ENCODE measurements at places on chromosomes 16 and 17.

DNA sequence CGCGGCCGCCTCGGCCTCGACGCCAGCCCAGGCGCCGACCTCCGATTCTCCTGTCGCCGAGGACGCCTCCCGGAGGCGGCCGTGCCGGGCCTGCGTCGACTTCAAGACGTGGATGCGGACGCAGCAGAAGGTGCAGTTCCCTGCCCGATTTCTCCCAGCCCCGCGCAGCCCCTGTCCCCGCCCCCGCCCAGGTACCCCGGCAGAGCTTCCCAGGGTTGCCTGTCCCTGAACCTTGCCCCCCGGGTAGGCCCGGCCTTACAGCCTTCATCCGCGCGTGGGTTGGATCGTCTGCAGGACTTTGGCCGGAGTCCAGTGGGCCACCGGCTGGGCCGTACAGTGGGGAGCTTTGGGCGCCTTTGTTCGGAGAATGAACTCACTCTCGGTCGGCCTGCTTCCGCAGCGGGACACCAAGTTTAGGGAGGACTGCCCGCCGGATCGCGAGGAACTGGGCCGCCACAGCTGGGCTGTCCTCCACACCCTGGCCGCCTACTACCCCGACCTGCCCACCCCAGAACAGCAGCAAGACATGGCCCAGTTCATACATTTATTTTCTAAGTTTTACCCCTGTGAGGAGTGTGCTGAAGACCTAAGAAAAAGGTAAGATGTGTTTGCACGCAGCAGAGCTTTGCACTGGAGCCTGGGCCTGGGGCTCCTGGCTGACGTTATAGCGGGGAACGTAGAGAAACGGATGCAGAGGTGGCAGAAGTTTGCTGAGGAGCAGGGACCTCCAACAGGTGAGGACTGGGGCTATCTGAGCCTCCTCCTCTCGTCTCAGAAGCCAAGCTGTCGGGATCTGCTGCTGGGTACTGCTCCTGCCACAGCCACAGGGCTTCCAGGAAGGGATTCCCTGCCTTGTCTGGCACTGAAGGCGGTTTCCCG is 593 bp downstream of the GFER start:
- H3K27ac ChIP-seq: peak overlapping the region; percentile 30
- H3K4me1 ChIP-seq: peaks cover 8% of the 10 kb centered on the region
- DNase-seq: peak; percentile 13
- H3K4me3 ChIP-seq: peak overlapping the region; percentile 76

GRCh38 chr16:50323335-50324011 is 45.3 kb downstream of the BRD7 start:
- peaks cover 29% of the 10 kb centered on the region for H3K36me3 ChIP-seq
- no peaks in the 10 kb centered on the region for H3K27me3 ChIP-seq
- no peaks in the 10 kb centered on the region for H3K4me1 ChIP-seq
- DNase-seq: peak; percentile 56

GRCh38 chr17:69672924-69673323 is 258.4 kb downstream of the MAP2K6 start:
- DNase-seq: peak; percentile 87
- no peak overlapping the region for H3K27ac ChIP-seq
- H3K27me3 ChIP-seq: no peaks in the 10 kb centered on the region
- H3K4me3 ChIP-seq: no peak overlapping the region
- no peaks in the 10 kb centered on the region for H3K36me3 ChIP-seq
- H3K4me1 ChIP-seq: peaks cover 2% of the 10 kb centered on the region

DNA sequence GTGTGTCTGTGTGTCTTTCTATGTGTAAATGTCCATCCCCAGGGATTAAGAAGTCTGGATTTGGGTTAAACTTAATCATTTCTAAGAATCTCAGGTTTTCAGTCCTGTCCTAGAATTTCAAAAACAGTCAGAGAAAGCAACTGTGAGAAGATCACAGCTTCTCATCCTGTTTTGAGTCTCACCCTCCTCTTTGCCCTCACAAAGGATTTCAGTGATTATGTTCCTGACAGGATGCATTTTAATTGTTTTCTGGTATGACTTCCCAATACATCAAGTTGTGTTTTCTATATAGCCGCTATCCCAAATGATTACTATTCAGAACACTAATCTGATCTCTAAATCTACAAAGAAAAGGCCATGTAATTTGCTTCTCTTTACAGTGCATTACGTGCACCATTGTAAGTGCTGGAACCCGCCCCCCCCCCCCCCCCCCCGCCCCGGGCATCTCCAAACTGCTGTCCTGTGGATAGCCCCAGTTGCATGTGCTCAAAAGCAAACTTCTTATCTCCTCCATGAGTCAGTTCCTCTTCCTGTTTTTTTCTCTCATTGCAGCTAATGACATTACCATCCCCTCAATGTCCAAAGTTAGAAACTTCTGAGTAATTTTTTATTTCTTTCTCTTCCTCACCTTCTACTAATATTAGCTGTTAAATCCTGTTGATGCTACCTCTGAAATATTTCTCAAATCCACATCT is 73.9 kb downstream of the CDH13 start:
- DNase-seq: peak; percentile 78
- no peaks in the 10 kb centered on the region for H3K27me3 ChIP-seq
- H3K36me3 ChIP-seq: no peaks in the 10 kb centered on the region
- H3K4me3 ChIP-seq: no peak overlapping the region

DNA sequence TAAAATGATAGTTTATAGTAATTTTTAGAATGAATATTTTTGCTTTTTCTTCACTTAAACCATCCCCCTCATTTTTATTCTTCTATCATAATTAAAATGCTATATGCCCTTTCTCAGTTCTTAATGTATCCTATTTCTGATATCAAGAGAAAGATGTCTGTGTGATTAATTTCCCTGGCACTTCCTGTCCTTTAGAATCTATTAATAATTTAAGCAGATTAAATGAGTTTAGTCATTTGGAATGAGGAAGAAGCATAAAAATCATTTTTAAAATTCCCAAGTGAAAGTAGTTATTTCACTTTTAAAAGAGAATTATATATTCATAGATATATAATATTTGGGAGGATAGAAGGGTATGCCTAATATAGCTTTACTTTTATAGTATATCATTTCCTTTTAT is 27.8 kb upstream of the CDR2 start:
- no peaks in the 10 kb centered on the region for H3K36me3 ChIP-seq
- no peak overlapping the region for H3K4me3 ChIP-seq
- no peaks in the 10 kb centered on the region for H3K27me3 ChIP-seq

DNA sequence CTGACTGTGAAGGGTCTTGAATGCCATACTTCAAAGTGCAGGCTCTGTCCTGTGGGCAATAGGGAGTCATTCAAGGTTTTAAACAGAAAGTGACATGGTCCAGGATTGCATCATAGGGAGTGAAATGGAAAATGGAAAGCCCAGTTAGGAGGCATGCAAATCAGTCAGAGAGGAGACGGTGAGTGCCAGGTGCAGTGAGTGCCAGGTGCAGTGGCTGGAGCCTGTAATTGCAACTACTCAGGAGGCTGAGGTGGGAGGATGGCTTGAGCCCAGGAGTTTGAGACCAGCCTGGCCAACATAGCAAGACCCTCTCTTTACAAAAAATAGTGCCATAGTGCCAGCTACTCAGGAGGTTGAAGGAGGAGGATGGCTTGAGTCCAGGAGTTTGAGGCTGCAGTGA is 35.2 kb upstream of the SIAH1 start:
- no peaks in the 10 kb centered on the region for H3K27me3 ChIP-seq
- H3K27ac ChIP-seq: no peak overlapping the region
- H3K4me3 ChIP-seq: no peak overlapping the region
- DNase-seq: no peak
- no peaks in the 10 kb centered on the region for H3K36me3 ChIP-seq
- H3K4me1 ChIP-seq: peaks cover 2% of the 10 kb centered on the region

DNA sequence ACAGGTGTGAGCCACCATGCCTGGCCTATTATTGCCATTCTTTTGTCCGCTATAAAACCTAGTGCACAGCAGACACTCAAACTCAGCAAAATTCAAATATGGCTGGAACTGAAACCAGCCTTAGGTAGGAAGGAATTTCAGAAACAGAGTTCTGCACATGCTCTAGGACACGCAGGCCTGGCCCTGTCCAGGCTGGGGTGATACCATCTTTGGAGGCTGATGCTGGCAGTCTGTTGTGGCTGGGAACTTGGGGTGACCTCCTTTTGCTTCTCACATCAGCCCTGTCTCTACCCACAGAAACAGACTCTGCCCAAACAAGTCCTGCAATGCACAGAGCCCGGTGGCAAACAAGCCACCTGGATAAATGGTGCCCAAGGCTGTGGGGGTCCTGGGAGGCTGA is 12.6 kb upstream of the KIFC3 start:
- DNase-seq: no peak
- H3K4me3 ChIP-seq: no peak overlapping the region
- no peaks in the 10 kb centered on the region for H3K27me3 ChIP-seq
- no peaks in the 10 kb centered on the region for H3K36me3 ChIP-seq
- H3K4me1 ChIP-seq: peaks cover 17% of the 10 kb centered on the region

GRCh38 chr17:16480995-16481394 is 11.0 kb downstream of the LRRC75A start:
- no peak overlapping the region for H3K4me3 ChIP-seq
- H3K27me3 ChIP-seq: no peaks in the 10 kb centered on the region
- no peak overlapping the region for H3K27ac ChIP-seq
- peaks cover 12% of the 10 kb centered on the region for H3K4me1 ChIP-seq
- no peaks in the 10 kb centered on the region for H3K36me3 ChIP-seq

GRCh38 chr16:48052731-48053417 is 102.9 kb downstream of the ABCC12 start:
- H3K27ac ChIP-seq: no peak overlapping the region
- H3K27me3 ChIP-seq: peaks cover 11% of the 10 kb centered on the region
- no peak for DNase-seq
- no peaks in the 10 kb centered on the region for H3K36me3 ChIP-seq

DNA sequence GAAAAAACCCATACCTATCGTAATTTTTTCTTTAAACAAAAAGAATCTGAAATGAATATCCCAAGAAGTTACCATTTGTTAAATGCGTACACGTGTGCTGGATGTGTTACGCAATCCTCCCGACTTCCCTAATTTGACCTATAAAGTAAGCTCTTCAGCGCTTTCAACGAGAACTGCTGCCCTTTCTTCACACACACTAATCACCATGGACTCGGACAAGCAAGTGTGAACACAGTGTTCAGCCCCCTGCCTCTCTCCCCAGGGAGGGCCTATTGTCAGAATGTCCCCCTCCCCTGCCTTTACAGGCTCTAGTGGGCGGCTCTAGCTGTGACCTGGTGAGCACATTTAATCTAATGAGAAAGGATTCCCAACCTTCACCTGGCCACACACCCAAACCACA is 216.1 kb downstream of the CEP112 start:
- H3K27me3 ChIP-seq: no peaks in the 10 kb centered on the region
- no peak for DNase-seq
- H3K36me3 ChIP-seq: no peaks in the 10 kb centered on the region
- H3K4me3 ChIP-seq: no peak overlapping the region
- no peaks in the 10 kb centered on the region for H3K4me1 ChIP-seq

GRCh38 chr16:54911079-54911478 is 19.6 kb upstream of the IRX5 start:
- no peaks in the 10 kb centered on the region for H3K36me3 ChIP-seq
- H3K4me1 ChIP-seq: no peaks in the 10 kb centered on the region
- no peaks in the 10 kb centered on the region for H3K27me3 ChIP-seq
- H3K27ac ChIP-seq: no peak overlapping the region
- no peak for DNase-seq

GRCh38 chr16:938752-939151 is 32.0 kb downstream of the LMF1 start:
- no peak overlapping the region for H3K27ac ChIP-seq
- peaks cover 2% of the 10 kb centered on the region for H3K36me3 ChIP-seq
- no peak for DNase-seq
- H3K4me1 ChIP-seq: no peaks in the 10 kb centered on the region

- no peak overlapping the region for H3K27ac ChIP-seq
- H3K4me1 ChIP-seq: no peaks in the 10 kb centered on the region
- H3K4me3 ChIP-seq: no peak overlapping the region
- DNase-seq: no peak
- no peaks in the 10 kb centered on the region for H3K36me3 ChIP-seq
Observed at GRCh38 chr16:5706211-5706610, 608.6 kb upstream of the EEF2KMT start.

GRCh38 chr17:3513305-3514035 is 37.7 kb downstream of the ASPA start:
- no peak overlapping the region for H3K27ac ChIP-seq
- no peaks in the 10 kb centered on the region for H3K36me3 ChIP-seq
- no peaks in the 10 kb centered on the region for H3K4me1 ChIP-seq
- H3K27me3 ChIP-seq: no peaks in the 10 kb centered on the region

DNA sequence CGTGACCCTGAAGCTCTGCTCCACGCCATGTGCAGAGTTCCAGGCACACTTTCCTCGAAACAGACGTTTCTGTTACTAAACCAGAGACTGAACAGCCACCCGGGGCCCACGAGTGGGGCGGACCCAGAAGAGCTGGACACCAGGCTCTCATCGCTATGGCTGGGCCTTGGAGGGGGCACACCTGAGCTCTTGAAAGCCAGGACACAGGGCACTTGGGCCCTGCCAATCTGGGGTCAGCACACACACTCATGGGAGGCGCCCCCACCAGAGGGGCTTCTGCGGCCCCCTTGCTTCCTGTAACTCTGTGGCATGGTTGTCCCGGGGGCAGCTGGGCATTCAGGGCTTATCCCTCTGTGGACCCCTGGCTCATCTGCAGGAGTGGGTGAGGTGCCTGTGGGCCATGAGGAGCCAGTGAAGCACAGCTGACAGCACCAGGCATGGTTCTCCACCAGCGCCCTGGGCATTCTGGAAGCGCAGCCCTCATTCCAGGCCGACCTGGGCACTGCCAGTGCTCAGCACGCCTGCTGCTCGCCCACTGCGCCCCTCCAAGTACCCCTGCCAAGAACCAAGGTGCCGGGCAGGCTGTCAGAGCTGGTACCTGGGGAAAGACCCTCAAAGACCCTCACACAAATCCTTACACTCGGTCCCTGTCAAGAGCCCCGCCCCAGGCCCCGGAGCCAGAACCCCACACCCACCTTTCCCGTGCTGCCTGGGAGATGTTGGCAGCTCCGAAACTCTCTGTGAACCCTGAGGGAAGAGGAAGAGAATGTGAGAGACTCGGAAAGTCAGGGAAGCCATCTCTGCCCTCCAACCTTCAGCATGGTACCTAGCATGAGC is 61.1 kb downstream of the IL21R start:
- H3K4me1 ChIP-seq: peaks cover 4% of the 10 kb centered on the region
- no peaks in the 10 kb centered on the region for H3K27me3 ChIP-seq
- no peak overlapping the region for H3K4me3 ChIP-seq
- H3K27ac ChIP-seq: no peak overlapping the region

GRCh38 chr17:78337244-78338109 is 22.4 kb downstream of the SOCS3 start:
- H3K4me1 ChIP-seq: peaks cover 23% of the 10 kb centered on the region
- no peak overlapping the region for H3K4me3 ChIP-seq
- H3K27me3 ChIP-seq: no peaks in the 10 kb centered on the region
- peak overlapping the region; percentile 90 for H3K27ac ChIP-seq

- H3K27me3 ChIP-seq: no peaks in the 10 kb centered on the region
- no peak overlapping the region for H3K27ac ChIP-seq
- peaks cover 8% of the 10 kb centered on the region for H3K4me1 ChIP-seq
Observed at GRCh38 chr17:43341715-43342588, 56.8 kb upstream of the ARL4D start.

- H3K4me1 ChIP-seq: peaks cover 34% of the 10 kb centered on the region
- no peaks in the 10 kb centered on the region for H3K27me3 ChIP-seq
- no peaks in the 10 kb centered on the region for H3K36me3 ChIP-seq
- peak overlapping the region; percentile 10 for H3K4me3 ChIP-seq
- DNase-seq: peak; percentile 96
- peak overlapping the region; percentile 100 for H3K27ac ChIP-seq
Observed at GRCh38 chr17:45371414-45372324, 54.8 kb upstream of the MAP3K14 start.

- DNase-seq: peak; percentile 10
- H3K27me3 ChIP-seq: no peaks in the 10 kb centered on the region
- H3K27ac ChIP-seq: no peak overlapping the region
- H3K4me3 ChIP-seq: no peak overlapping the region
- no peaks in the 10 kb centered on the region for H3K36me3 ChIP-seq
Observed at GRCh38 chr16:51404386-51404785, 253.3 kb upstream of the SALL1 start.

Data from IMR-90 (cell line).